ENCODE measurements at places on chromosomes 7 and 10.

DNA sequence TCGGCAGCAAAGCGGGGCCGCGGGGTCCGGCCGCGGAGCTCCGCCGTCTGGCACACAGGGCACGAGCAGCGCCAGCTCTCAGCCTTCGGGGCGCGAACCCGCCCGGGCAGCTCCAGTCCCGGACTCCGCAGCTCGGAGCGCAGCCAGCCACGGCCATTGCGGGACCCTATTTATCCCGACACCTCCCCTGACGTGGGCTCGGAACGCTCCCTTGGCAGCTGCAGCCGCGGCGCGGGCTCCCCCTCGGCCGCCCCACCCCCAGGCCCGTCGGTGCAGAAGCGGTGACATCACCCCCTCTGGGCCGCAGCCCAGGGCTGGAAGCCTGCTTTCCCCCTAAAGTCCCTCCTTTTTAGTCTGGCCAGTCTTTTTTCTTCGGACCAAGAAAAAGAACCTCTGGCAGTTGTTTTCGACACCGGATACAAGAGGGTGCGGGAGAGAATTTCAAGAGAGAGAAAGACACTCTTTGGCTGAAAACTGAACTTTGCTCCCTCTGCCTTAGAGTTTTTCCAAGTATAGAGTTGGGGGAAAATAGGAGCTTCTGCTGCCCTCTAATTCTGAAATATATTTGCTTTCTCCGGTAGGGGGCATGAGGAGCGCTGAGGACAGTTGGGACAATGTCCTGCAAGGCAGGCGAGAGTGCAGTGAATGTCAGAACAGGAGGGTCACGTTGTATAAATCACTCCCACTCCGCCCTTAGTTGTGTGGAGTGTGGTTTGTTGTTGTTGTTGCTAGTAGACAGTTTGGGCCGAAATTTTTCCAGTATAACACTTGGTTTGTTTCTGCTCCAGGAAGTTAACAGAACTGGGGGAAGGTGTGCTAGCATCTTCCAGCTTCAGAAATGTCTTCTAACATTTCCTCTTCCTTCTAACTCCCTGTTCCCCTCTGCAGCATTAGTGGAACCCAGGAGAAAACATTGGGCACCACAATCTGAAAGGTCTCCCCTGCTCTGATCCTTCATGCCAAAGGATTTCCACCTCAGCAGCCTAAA is at the start of gene SFRP4:
Gene SFRP4, minus strand, starts transcription at position 145 of the 988 bp plus-strand sequence. CDS start 280 bp downstream, outside the sequence.
- no peak for DNase-seq

GRCh38 chr7:91892821-91893340 is 12.4 kb upstream of the MTERF1 start:
- DNase-seq: no peak

GRCh38 chr10:99461230-99461629 is 30.8 kb upstream of the GOT1 start:
- no peak for DNase-seq

DNA sequence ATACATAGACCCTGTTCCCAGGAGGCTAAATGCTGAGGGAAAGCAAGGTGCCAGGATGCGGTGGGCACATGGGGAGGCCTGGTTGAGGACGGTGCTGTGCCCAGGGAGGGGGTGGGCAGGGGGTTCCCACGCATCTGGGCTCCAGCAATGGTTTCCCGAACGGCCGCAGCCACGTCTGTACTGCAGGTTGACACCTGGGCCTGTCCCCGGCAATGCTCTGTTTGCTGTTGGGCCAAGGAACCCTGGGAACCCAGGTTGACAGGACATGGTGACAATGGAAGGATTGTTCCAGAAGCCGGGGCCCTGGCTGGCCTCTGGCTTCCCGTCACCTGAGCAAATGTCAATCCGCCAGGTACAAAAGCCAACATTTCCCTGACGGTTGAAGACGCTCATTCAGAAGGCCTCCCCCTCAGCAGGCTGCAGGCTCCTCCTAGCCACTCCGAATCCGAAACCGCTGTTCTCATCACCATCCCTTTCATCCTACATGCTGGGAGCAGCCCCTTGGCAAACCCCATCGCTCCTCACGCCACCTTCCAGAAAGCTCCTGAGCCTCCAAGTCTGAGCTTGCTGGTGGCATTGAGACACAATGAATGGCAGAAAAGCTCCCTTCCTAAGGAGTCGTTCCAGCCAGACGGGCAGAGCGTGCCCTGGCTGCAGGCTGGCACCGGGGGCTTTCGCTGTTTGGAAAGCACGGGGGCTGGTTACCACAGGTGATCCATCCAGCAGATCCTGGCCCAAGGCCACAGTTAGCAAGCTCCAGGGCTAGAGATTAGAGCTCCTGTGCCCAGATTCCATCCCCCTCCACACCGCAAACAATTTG is 31.2 kb downstream of the SPOCK2 start:
- no peak for DNase-seq

GRCh38 chr10:105611244-105611798 is 970.2 kb downstream of the SORCS3 start:
- no peak for DNase-seq

- no peak for DNase-seq
Measured at GRCh38 chr10:29001801-29002200, 287.1 kb upstream of the LYZL1 start.

- DNase-seq: no peak
Measured at GRCh38 chr10:104340111-104340526, 1.9 kb upstream of the ITPRIP start.

Measured in pulmonary artery endothelial cell (primary cell).